ENCODE measurements at places on chromosomes 5 and 9.

DNA sequence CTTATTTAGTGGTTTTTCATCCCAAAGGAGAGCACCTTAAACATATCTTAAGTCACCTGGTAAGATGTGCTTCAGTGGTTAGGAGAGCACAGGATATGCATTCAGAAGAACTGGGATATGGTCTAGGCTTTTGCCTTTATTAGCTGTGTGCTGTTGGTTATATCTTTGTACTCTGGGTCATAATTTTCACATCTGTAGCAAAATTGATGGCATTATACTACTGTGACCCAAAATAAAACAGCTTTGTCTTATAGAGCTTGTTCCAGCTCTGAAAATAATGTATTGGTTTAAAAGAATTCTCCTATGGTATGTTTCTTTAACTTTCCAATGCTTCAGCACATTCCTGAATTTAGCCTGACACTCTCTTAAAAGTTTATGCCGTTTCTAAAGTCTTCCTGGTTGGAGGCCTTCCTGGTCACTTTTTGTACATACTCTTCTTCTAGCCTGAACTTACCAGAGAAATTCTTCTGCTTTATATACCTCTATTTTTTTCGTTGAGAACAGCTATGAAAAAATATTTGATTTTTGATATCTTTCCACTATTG, 337.1 kb upstream of the MPDZ start:
- no peak for DNase-seq

DNA sequence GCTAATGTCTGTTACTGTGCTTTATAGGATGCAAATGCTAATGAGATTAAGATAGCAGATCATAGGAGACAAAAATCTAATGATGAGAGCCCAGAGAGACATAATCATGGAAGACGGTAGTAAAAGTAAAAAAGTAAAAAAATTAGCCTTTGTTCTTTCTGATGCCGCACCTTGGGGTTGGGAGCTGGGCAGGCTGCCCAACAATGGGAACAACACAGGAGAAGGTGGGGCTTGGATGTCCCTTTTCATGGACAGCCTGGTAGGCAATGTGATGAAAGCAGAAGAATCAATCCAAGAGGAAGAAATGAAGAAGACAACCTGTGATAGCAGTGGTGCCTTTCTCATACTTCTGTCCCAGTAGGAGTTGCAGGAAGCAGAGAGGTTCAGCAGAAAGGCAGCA, 57.2 kb downstream of the RAB14 start:
- no peak for DNase-seq

DNA sequence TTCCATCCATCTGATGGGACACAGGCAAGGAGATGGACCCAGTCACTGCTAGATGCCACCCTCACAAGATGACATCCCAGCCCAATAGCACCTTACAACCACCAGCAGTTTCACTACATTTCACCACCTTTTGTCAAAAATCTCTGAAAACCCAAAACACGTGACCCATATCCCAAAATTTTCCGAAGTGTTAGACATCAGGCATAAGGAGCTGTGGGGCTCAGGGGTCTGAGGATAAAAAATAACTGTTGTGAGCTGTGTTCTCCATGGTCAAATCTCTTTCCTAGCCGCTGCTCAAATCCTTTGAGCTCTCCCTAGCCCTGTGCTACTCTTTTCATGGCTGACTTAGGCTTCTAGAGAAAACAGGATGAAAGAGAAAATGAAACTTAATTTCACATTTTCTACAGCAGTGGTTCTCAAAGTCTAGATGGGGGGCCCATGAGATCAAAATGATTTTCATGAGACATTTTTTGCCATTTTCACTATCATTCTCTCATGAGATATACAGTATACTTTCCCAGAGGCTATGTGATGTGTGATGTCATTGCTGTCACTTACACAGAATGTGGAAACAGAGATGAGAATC, 40.7 kb downstream of the TIMD4 start:
- DNase-seq = no peak

DNA sequence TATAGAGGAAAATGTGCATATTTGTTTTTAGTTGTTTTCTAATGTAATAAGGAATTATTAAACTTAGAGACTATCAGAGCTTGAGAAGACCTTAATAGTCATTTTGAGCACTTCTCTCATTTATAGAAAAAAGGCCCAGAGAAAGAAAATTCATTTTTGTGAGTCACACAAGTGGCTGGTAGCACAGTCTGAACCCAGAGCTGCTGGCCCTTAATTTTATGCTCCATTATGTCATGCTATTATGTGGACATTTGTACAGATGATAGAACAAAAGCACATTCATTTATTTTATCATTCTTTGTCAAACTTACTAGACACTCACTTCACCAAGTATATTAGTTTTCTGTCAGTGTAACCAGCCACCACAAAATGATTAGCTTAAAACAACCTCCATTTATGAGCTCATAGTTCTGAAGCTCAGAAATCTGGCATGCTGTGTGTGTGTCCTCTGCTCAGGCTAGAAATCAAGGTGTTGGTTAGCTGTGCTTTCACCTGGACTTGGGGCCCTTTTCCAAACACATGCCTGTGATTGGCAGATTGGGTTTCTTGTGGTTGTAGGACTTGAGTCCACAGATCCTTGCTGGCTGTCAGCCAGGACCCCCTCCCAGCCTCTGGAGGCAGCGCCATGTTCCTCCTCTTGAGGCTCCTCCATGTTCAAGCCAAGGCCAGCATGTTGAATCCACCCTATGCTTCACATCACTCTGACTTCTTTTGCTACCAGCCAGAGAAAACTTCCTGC, 188.9 kb downstream of the ARHGAP26 start:
- DNase-seq = peak; percentile 68

DNA sequence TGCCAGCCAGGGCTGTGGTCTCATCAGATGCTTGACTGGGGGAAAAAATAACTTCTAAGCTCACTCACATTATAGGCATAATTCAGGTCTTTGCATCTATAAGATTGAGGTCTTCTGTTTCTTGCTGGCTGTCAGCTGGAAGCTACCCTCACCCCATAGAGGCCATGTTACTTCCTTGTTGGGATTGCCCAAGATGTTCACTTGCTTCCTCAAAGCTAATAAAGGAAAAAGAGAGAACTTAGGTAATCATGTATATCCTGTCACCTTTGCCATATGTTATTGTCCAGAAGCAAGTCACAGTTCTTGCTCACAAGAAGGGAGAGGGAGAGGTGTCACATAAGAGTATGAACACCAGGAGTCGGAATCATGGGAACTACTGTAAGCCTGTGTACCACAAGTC, 38.7 kb upstream of the ANKRD34B start:
- DNase-seq = no peak

DNA sequence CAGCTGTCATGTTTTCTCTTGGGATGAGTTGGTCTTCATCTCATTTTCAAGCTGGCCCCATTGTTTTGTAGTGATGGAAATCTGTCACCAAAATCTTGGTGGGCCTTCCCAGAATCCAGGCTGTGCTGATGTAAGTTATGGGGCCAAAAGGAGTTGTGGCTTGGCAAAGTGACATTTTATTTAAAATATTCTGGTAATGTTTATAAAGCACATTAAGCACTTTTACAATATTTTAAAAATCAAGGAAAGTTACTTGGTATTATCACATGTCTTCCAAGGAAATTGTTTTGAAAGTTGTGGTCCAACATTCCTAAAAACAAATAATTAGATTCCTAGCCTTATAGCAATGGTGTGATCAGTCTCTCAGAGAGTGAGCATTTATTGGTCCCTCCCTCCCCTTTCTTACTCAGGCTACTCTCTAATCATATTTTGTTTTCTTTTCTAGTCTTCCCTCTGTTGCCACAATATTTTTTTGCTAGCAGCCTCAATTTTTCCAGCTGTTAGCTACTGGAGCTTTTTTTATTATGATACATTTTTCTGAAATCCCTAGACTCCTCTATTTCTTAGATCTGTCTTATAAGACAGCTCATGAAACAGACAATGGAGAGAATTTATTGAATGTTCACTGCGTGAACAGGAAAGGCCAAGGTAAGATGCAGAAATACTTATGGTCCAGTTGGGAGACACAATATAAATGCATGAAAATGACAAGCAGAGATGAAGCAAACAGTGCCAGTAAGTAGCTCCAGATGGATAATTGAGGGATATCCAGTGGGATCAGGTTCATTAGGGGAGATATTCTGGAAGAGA, 408.1 kb upstream of the ZNF608 start:
- peak; percentile 52 for DNase-seq

DNA sequence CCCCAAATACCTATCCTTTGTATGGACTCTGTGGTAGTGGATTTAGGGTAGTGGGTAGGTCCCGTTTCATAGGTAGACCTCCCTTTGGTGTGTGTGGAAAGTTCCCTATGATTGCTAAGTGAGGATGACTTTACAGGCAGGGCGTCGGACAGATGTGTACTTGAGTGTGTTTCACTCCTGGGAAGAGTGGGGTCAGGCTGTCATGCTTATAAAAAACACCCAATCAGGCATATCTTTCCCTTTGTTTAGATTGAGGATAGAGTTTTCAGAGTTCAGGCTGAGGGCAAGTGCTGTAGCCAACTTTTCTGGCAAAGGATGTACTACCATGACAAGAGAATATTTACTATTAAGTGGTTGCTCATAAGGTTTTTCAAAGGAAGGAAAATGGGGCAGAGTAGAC, 242.0 kb downstream of the YTHDC2 start:
- no peak for DNase-seq

DNA sequence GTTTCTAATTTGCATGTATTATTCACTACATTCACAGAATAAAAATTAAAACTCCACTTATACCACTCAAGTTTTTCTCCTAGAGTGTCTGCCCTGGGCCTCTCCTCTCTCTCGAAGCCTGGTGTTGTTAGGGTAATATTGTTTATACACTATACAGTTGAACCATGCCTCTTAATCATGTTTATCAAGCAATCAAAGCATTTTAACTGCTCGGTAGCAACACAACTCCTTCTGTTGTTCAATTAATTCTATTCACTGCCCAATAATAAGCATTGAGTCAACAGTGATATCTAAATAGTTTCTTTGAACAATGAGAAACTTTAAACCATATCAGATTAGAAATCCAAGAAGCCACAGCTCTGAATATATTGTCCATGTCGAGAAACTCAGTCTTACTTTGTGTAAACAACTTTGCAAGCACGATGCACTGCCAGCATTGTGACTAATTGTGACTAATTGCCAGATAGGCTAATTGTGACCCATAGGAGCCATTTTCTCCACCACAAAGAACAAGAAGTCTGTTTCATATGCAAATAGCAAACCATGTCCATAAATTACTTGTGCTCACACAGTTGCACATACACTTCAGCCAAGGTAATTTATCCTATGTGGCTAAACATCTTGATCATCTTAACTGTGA, at the start of gene DNAH5:
Gene DNAH5 (minus strand): TSS at position 129 of the 640 bp plus-strand sequence. CDS start 250 bp downstream, outside the sequence.
- no peak for DNase-seq

GRCh38 chr5:66840511-66841013, 244.4 kb downstream of the MAST4 start:
- DNase-seq = no peak

- peak; percentile 18 for DNase-seq
These were observed 855 bp downstream of the MCC start for GRCh38 chr5:113487416-113487780.

- DNase-seq = peak; percentile 94
These were observed 18.0 kb downstream of the ATOX1 start for GRCh38 chr5:151740336-151740942.

DNA sequence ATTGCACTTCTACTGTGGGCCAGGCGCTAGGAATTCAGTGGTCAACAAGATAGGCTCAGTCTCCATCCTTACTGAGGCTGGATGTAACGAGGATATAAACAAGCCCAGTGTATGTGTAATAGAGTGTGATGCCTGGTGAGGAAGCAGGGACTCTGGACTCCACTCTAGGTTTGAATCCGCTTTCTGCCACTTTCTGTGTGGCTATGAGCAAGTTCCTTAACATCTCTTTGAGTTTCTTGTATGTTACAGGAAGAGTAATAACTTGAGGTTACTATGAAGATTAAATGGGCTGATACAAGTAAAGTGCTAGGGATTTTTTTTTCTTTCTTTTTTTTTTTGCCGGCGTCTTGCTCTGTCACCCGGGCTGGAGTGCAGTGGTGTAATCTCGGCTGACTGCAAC, 12.4 kb downstream of the DOCK2 start:
- DNase-seq = peak; percentile 52

GRCh38 chr5:121503111-121503840, 348.4 kb upstream of the FTMT start:
- peak; percentile 3 for DNase-seq

- DNase-seq = no peak
These were observed 8.6 kb downstream of the C9orf72 start for GRCh38 chr9:27564670-27565069.

GRCh38 chr9:125161284-125161918, 18.1 kb upstream of the SCAI start:
- DNase-seq = peak; percentile 52

DNA sequence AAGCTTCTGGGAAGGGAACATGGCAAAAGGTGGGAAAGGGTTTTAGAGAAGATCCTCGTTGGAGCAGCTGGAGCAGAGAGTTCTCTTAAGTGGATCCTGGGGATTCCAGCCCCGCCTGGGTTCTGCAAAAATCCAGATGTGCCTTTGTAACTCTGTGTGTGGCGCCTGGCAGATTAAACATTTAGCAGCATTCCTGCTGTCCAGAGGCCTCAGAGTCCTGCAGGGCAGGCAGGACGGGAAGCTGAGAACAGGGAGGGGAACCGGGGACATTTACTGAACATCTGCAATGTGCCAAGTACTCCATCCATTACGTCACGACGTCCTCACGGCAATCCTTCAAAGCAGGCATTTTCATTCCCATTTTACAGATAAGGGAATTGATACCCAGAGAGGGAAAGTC, 6.0 kb downstream of the EIF4E1B start:
- peak; percentile 35 for DNase-seq

GRCh38 chr5:19492861-19493260, 495.1 kb downstream of the CDH18 start:
- DNase-seq = no peak

GRCh38 chr5:1325191-1325741, 19.6 kb downstream of the CLPTM1L start:
- no peak for DNase-seq

DNA sequence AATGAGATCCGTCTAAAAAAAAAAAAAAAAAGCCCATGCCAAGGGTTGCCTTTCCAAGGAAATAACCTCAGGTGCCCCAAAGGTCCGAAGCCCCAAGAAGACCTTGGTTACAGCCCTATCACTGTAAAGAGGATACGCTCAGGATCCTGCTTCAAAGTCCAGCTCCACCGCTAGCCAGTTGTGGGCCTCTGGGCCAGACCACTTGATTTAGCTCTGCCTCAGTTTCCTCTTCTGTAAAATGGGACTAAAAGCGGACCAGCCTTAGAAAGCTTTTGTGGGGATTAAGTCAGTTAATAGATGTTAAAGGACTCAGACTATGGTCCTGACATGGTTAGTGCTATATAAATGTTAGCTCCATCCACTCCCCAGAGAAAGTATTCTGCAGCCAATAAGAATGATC, 48.7 kb upstream of the ORM1 start:
- DNase-seq = no peak

Measured in fibroblast of lung (primary cell).